H4 (cell line): ENCODE measurements at places on chromosomes 4 and X. TPM values are rescaled to one million over a fixed set of nuclear protein-coding genes. Genes with fewer than 3 reads are reported as not detected.

- no peak for DNase-seq
These were observed 89.3 kb upstream of the CYLC1 start for GRCh38 chrX:83771664-83772063.

GRCh38 chr4:188201851-188202250 is 62.6 kb downstream of the TRIML1 start:
- DNase-seq = peak; percentile 27

- DNase-seq = no peak
These were observed 395.2 kb downstream of the SPOCK3 start for GRCh38 chr4:166838975-166839614.

DNA sequence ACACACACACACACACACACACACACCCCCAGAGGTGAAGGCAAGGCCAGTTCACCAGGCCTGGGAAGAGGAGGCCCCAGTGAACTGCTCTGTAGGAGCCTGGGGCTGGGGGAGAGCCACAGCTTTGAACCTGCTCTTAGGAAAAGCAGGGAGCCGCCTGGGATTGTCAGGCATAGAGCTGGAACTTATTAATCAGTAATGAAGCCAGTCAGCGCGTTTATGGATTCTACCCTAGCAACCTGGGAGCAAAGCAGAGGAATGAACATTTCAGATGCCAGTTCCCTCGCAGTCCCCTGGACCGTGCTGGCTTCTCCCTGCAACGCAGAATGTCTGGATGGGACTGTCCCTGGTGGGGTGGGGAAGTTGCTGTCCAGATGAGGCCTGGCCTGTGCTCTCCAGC is 45.3 kb upstream of the DDX3X start:
- DNase-seq = no peak

- no peak for DNase-seq
These were observed 8.1 kb upstream of the NAAA start for GRCh38 chr4:75948822-75949444.

SPANXN3 gene
- total RNA-seq = not detected in 2 replicates

INTS12 gene
- 18.1 and 26.5 TPM in 2 replicates for total RNA-seq
